HepG2 (cell line): ENCODE measurements at places on chromosomes 4 and X. TPM values are rescaled to one million over a fixed set of nuclear protein-coding genes. Genes with fewer than 3 reads are reported as not detected.

LRP2BP gene
- 0.17 and 0.29 TPM in 2 replicates for total RNA-seq

GPC3 gene
- 805 and 1,799 TPM in 2 replicates for total RNA-seq

GRCh38 chrX:39304746-39305145 lies 503.5 kb downstream of the MID1IP1 start:
- DNase-seq, result no peak

DNA sequence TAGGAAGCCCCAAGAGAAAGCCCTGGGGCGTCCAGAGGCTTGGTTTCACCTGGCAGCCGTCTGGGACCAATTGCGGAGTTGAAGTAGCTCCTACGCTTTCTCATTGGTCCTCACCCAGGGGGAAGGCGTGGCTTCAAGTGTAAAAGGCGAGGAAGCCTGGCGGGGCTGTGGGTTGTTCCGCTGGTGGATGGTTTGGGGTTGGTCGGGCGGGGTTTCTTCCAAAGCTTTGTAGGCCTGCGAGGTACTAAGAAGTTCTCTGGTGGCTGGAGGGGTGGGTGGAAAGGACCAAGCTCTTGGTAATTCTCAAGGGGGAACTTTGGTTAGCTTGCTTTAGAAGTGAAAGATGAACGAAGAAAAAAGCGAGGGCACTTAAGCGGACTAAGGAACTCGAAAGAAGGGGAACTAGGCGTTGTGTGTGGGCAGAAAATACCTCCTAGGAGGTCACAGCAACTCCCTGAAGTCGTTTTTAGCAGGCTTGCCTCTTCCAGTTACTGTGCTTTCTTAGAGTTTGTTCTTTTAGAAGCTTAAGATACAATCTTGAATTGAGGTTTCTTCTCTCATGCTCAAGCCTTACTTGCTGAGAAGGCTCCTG lies 36.6 kb downstream of the CCNG2 start:
- DNase-seq, result no peak

DNA sequence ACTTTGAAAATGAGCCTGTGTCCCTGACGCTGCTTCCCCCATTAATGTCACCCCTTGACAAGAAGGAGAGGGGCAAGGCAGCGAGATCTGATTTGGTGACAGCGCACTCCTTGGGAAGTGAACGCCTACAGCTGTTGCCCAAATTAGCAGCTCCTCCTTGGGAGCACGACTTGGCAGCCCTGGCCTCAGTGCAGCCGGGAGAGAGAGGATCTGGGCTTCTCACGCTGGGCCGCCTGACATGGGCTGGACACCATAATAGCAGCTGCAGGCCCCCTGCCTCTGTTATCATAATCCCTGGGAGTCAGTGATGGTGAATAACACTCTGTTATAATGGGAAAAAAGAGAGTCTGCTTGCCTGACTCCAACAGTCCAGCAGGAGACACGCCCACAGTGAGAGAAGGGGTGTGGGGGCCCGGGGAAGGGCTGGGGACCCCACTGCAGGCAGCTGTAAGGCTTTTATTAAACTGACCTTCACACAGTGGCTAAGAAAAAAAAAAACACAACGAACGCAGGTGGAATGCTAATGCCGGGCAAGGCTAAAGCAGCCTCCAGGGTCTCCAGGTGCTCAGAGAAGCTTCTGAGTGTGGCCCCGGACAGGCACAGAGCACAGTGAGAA lies 73.3 kb downstream of the PSAPL1 start:
- no peak for DNase-seq

DNA sequence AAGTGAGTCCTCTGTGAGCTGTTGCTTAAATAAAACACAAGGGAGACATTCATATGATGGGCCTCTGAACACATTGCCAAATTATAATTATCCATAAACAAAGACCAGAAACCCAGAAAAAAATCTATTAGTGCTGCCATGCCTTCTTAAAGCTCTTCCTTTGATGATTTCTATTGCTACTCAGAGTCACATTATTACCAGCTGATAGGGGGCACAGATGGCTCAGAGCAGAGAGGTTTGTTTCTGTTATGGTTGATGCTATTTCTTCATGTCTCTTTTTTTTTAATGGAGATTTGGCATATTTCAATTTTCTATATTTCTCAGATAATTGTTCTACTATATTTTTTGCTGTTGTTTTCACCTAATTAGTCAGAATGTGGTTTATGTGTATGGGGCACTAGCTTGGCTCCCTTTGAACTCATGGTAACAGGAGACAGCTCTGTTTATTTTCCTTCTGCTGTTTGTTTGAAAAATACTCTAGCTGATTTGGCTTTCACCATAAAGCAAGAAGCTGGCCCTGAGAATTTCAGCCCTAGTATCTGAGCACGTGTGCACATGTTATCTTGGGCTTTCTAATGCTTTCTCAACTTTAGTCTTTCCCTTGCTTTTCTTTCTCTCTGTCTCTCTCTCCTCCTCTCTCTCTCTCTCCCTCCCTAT lies 568.8 kb downstream of the PPARGC1A start:
- no peak for DNase-seq

DNA sequence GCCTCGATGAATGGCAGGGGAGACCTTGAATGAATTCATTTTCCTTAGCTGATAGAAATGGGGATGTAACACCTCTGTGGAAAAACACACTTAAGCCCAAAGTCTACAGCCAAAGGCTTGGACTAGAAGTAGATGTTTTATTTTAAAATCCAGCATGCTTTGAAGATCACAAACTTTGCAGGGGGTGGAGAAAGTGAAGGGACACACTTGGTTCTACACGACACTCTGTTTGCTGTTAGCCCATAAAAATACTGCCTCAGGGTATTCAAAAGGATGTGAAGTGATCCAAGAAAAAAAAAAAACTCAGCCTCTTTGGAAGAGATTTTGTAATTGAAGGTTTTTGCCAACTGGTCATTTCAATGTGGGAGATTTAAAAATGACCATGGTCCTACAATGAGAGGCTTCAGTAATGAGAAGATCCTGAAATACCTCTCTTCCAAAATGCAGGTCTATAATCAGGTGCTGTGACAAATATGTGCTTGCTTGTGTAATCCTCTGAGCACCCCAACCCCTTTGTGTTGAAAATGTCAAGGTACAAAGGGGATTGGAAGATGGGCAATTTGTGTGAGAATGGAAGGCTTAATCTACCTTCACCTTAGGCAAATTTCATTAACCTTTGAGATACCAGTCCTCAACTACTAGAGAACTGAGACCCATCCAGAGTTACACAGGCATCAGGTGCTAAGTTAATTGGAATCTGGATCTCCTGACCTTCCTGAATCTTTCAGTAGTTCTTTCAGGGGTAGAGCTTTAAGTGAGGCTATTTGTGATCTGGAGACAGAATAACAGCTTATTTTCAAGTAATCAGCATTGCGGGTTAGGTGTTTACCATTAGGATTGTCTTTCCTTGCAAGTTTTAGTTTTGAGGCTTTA lies 82.5 kb downstream of the HS6ST2 start:
- DNase-seq, result no peak
